ENCODE measurements at places on chromosomes 5 and 9.

DNA sequence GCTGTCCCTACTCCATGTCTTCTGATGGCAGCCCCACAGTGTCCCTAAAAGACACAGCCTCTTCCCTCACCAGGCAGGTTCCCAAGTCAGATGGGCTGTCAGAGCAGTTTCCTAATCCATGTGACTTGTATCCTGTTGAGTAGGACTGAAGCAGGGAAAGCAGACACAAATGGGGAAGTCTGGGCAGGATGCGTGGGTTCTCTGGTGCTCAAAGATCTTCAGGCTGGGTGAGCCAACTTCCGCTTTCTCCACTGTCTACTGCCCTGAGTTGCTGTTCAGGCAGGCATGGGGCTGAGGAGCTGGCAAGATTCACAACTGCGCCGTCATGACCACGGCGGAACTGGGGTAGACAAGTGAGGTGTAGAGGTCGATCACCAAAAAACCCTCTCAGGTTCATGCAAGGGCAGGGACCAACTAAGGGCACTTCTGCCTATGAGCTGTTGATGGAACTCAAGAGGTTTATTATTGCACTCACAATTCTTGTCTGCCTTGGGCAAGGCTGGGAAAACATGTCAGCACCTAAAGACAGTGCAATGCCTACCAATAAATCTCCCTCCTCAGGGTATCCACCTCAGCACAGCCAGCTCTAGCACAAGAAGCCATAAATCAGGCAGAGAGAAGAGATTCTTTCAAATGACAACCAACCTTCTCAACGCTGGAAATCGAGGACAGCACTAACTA is 83.4 kb downstream of the RAPGEF1 start:
- peak; percentile 43 for DNase-seq

DNA sequence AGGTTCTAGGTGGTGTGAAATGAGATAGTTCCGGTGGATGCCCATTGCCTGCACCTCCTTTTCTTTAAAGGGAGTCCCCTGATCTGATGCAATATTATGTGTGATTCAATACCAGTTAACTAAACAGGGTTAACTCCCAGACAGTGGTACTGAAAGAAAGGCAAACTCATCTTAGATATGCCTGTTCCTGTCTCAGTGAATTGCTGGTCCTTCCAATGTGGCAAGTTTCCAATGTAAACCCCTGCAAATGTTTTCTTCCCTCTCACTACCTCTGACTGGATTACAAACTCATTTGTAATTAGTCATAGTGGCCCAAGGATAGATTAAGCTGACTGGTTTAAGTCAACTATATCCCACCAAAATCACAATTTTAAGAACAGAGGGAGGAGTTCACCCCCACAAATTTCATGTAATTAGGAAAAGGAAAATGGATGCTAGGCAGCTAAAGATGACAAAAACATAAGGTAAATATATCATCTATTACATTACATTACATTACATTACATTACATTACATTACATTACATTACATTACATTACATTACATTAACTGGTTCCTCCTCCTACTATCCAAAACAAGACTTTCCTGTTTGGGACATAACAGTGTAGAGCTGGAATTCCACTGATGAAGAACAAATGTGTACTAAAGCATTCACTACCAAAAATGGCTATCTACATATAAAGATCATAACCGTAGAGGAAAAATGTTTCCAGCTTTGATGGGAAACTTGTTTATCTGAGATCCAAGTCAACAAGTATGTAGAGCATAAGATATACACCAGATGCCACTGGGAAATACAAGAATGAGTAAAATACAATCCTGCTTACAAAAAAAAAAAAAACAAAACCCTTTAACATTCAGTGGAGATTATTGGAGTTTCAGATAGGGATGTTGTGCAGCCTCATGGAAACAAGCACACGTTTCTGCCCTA is 121.5 kb upstream of the SNX2 start:
- DNase-seq: no peak

GRCh38 chr5:36836831-36837230 is 39.7 kb upstream of the NIPBL start:
- no peak for DNase-seq

DNA sequence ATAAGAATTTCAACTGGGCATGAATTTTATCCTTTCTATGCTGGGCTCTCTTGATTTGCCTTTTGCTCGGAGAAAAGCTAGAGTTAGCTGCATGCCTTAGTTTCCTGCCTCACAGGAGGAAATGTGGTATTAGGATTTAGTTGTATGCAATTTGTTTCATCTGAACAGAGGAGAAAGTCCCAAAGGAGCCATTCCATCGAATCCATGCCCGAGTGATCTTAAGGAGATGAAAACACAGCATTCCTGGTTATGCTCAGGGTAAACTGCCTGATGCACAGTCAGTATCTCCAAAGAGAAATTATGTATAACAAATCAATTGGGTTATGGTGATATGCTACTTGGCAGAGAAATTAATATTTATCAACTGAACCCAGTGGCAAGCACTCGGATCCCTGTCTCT is 51.1 kb downstream of the TTC1 start:
- DNase-seq: no peak

DNA sequence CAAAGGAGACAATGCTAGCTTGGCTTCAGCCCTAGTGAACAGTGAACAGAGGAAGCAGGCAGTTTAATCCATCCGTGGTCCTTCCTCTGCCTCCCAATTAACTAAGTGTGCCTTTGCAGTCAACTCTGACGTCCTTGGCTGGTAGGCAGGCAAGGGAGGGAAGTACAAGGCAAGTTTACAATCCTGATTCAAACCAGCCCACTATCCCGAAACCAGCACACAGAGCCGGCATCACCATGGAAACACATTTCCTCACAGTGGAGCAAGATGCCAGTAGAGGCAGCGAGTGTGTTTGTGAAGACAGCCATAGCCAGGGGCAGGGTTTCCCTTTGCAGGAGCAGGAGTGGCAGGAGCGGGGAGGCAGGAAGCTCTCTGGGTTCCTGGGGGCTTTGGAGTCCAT is 73.9 kb downstream of the GOLPH3 start:
- DNase-seq: no peak

DNA sequence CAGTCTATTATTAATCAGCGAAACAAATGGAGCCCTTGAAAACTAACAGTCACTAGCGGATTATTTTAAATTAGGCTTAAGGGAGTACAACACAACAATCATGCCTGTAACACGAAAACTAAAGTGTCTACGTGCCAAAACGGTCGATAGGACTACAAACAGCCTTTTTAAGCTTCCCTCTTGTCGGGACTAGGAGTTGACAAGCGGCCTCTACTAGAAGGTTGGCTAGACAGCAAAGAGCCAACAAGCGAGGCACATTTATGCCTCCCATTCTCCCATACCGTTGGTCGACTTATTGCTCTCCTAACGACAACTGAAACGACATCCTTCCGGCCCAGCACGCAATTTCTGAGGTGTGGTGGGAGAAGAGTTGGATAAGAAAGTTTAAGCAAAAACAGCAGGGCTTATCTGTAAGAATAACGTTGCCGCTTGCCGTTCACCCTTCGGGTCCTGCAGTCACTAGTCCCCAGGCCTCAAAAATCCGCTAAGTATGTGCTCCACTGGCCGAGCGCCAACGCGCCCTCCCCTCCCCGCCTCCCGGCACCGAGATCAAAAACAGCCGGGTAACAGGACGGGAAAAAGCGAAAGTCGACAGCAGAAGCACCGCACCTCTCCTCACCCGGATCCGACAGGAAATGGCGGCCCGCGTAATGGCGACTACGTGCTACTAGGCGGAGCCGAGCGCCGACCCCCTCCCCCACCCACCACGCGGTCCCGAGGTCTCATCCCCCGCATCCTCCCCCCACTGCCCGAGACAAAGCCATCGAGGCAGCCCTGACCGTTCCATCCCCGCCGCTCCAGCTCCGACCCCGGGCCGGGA is 813 bp downstream of the HNRNPK start:
- peak; percentile 89 for DNase-seq

- no peak for DNase-seq
Observed at GRCh38 chr5:58934629-58935097, 351.8 kb downstream of the RAB3C start.

DNA sequence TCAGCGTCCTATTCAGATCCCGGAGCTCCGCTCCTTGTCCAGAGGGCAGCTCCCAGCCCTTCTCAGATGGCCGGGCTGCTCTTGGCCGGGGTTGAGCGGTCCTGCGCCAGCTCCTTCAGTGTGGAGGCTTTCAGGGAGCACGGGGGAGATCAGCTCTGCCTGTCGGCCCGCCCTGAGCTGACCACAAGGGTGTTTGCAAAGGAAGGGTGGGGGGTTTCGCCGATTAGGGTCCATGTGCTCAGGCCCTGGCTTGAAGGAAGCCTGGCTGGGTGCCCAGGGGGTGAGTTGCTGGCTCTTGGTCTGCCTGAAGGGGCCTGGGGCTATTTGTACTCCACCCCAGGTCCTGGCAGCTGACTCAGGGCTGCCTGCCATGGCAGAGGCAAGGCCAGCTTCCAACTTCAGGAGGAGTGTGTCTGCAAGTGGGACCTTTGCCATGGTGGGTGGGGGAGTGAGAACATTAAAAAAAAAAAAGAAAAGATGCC is 250.1 kb upstream of the KLF4 start:
- DNase-seq: no peak

- DNase-seq: peak; percentile 66
Observed at GRCh38 chr9:35871545-35871944, 1.3 kb upstream of the OR13J1 start.

GRCh38 chr5:141716009-141716408 is 34.0 kb upstream of the ARAP3 start:
- DNase-seq: peak; percentile 47

DNA sequence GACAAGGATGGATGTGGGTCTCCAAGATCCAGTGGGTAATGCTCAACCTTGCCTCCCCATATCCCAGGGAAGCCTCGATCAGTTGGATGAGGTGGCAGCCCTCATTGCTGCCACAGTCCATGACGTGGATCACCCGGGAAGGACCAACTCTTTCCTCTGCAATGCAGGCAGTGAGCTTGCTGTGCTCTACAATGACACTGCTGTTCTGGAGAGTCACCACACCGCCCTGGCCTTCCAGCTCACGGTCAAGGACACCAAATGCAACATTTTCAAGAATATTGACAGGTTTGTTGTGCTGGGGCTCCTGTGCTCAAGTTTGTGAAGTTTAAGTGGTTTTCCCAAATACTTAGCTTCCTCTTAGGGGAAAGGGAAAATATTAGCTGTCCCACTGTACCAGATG is 74.0 kb downstream of the WDR41 start:
- DNase-seq: no peak

- peak; percentile 49 for DNase-seq
Observed at GRCh38 chr9:127796225-127796813, 6.4 kb upstream of the FPGS start.

GRCh38 chr9:38000735-38001134 is 68.3 kb downstream of the SHB start:
- no peak for DNase-seq

GRCh38 chr9:135480071-135480939 is 723 bp downstream of the PPP1R26 start:
- peak; percentile 68 for DNase-seq

DNA sequence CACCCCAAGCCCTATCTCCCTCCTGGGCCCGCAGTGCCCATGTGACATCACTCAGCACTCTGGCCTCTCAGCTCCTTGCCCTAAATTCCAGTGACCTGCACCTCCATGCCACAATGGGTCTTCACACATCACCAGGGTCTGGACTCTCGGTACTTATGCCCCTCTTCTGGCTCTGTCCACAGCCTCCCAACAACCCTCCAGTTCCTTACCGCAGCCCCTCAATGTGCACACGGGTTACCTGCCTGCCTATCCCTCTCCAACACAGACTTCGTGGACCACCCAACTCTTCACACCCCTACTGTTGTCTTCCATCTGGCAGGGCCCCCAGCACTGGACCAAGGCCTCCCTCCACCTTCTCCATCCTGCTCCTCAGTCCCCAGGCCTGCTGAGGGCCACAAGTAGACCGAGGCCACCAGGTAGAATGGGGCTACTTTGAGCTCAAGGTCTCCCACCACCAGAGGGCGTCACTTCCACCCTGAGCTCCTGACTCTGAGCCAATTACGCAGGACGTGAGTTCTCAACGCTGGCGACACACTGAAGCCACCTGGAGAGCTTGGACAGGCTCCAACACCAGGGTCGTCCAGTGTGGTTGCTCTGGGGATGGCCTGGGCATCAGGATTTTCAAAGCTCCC is 172.1 kb downstream of the GABBR2 start:
- peak; percentile 46 for DNase-seq

- DNase-seq: no peak
Observed at GRCh38 chr9:120758544-120758943, 34.7 kb downstream of the FBXW2 start.

DNA sequence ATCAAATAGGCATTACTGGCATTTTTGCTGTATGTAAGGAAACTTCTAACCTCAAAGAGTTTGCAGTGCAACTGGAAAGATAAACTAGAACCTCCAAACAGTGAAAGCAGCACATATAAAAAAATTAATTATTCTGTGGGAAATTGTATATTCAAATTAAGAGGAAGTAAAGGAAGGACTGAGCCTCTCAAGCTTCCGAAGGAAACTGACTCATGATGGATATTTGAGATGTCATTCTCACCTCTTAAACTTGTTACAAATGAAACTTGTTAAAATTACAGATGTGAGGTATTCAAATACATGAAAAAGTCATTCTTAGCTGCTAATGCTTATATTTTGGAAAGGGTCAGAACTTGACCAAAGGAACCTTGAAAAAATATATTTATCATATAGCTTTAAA is 538.7 kb downstream of the PDE4D start:
- DNase-seq: no peak

DNA sequence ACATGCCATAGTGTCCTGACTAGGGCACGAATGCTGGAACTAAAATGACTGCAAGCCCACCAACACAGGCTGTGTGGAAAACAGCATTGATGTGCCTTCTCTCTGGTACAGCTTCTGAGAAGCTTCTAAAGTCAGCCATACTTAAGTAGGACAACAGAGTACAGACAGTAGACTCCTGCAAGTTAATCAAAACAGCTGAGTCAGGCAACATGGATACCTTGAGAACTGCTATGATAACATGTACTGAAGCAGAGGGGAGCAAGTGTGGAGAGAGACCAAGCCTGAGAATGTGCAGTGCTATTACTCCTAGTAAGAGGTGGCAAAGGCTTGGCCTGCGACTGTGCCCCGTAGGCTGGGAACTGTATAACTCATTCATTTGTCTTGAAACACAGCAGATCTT is 2.5 kb downstream of the ISCA1 start:
- no peak for DNase-seq

GRCh38 chr9:134743853-134744252 is 102.2 kb downstream of the COL5A1 start:
- no peak for DNase-seq
